ENCODE measurements at places on chromosomes 2 and 18. TPM values are rescaled to one million over a fixed set of nuclear protein-coding genes. Genes with fewer than 3 reads are reported as not detected.

GRCh38 chr2:132392221-132392620 lies 24.4 kb upstream of the GPR39 start:
- DNase-seq: no peak

GRCh38 chr2:180983468-180984242 lies 3.2 kb downstream of the UBE2E3 start:
- DNase-seq: no peak

DNA sequence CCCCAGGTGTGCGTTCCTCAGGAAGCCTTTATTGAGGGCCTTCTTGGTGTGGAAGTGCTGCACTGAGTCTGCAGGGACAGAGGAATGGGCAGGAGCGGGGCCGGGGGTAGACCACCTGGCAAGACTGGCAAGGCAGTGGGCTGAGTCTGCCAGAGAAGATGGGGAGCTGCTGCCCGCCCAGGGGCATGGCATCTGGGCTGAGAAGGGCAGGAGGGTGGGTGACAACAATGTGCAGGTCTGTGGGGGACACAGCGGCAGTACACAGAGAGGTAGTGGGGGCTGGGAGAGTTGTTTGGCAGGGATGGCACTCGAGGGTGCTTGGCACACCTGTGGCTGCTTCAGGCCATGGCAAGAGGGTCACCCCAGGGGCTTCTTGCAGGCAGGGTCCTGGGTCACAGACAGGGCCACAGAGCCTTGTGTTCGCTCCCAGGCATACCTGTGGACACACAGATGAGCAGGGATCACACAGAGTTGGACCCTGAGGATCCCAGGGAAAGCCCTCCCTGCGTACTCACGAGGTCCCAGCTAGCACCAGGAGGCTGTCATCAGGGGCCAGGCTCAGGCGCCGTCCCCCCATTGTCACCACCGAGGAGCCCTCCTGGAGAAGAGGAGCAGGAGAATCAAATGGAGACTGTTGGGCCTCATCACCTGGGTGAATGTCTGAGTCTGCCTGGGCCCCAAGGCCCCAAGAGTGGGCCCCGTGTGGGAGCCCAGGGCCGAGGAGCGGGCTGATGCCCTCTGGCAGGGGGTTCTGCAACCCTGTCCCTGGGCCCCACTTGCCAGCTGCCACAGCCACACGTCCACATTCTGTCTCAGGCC lies 3.4 kb upstream of the OXER1 start:
- no peak for DNase-seq

- no peak for DNase-seq
Measured at GRCh38 chr2:27211241-27211942, 449 bp upstream of the ATRAID start.

- DNase-seq: no peak
Measured at GRCh38 chr2:27796791-27797765, 25.6 kb downstream of the MRPL33 start.

DNA sequence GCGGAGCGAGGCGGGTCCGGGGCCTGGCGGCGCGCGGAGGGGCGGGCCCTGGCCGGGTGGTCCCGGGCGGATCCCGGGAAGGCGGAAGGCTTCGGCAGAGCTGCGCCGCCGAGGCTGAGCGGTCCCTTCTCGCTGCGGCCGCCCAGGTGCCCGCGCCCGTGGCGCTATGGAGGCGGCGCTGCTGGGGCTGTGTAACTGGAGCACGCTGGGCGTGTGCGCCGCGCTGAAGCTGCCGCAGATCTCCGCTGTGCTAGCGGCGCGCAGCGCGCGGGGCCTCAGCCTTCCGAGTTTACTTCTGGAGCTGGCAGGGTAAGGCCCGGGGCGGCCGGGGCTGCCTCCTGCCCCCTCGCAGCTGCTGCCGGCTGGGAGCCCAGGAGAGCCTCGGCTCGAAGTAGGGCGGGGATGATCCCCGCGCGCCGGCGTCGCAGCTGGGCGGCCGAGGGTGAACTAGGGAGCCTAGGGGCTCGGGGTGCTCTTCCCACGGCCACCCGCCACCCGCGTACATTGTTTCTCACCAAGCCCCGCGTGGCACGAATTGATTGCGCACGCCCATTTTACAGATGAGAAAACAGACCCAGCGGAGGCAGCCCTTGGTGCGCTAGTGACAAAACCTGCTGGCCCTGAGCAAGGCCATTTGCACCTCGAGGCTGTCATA lies at the start of gene SLC66A3:
Gene SLC66A3 (plus strand): TSS at position 87 of the 655 bp plus-strand sequence. CDS start 80 bp downstream, at position 167.
- no peak for DNase-seq

GRCh38 chr2:187338679-187339121 lies 109.4 kb downstream of the CALCRL start:
- DNase-seq: no peak

DNA sequence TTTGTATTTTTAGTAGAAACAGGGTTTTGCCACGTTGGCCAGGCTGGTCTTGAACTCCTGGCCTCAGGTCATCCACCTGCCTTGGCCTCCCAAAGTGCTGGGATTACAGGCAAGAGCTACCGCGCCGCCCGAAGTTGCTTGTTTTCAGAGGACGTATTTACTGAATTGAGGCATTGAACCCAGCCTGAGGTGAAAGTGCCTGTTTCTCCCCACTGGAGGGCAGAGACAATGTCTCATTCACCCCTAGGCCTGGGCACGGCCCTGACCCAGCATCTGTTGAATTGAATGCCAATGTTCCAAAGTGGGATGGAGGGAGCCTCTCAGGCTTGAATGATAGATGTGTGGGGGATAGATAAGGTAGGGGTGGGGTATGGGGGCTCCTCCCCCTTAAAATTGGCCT lies 4.5 kb upstream of the TMBIM1 start:
- no peak for DNase-seq

DNA sequence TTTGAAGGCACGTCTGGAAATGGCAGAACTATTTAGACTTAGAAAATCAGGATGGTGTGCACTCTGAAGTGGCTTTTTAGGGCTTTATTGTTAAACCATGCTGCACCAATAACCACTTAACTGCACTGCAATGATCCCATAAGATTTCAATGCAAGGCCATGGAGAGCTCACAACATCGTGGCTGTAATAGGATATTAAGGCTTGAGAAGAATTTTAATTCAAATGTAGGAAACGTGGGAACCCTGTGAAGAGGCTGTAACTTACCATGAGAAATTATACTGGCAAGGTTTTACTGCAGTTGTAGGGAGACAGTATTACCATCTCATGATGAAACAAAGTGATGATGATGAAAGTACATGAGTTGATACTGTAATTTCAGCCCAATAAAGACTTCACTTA lies 242.5 kb downstream of the AFF3 start:
- no peak for DNase-seq

DNA sequence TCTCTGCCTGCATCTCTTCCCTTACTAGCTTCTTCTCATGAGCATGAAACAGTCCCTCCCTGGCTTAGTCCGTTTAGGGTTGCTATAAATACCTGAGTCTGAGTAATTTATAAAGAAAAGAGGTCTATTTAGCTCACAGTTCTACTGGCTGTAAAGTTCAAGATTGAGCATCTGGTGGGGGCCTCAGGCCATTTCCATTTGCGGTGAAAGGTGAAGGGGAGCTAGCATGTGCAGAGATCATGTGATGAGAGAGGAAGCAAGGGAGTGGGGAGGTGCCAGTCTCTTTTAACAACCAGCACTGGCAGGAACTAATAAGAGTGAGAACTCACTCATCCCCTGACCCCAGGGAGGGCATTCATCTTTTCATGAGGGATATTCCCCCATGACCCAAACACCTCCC lies 26.8 kb downstream of the RHBDD1 start:
- no peak for DNase-seq

FAP gene
- total RNA-seq: not detected

C2orf80 gene
- total RNA-seq: not detected

C2orf72 gene
- total RNA-seq: not detected

CYTIP gene
- total RNA-seq: 286 TPM

RGPD3 gene
- total RNA-seq: 0.37 TPM

TMEM247 gene
- total RNA-seq: not detected

VIT gene
- total RNA-seq: not detected

PAX8 gene
- 0.21 TPM for total RNA-seq

Data from T-helper 17 cell (primary cell).